ENCODE measurements at places on chromosomes 16 and 17.

GRCh38 chr17:32658470-32659418 is 172.0 kb downstream of the CDK5R1 start:
- no peak for DNase-seq

GRCh38 chr17:19943026-19943425 is 34.6 kb downstream of the AKAP10 start:
- DNase-seq, result no peak

DNA sequence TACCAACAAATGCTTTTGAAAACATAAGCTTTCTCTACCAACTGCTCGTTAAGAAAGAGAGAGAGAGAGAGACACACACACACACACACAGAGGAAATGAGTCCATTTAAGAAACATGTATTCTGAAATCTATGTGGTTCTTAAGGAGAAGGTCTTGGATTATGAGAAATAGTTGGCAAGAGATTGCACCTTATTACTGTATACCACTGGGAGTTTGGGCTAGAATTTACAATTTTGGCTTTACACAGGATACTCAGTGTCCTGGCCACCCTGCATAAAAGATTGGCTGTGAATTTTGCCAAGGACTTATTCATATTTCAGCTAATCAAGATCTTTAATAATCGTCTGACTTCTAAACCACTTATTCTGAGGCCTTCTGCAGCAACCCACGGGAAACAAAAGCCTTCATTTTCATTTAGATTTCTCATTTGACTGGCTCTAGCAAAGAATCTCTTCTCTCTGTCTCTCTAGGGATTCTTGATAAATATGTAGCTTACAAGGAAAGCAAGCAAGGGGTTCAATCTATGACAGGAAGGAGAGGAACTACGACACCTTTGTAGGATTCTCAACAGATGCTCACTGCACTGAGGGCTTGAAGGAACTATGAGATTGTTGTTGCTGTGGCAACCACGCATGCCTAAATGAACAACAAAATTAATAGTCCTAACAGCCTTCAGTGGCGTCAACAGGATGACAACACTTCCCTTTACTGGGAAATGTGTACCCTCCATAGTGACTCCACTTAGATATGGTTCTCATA is 75.3 kb upstream of the GNAO1 start:
- DNase-seq, result no peak

GRCh38 chr16:48531011-48531962 is 78.7 kb downstream of the N4BP1 start:
- DNase-seq, result no peak

DNA sequence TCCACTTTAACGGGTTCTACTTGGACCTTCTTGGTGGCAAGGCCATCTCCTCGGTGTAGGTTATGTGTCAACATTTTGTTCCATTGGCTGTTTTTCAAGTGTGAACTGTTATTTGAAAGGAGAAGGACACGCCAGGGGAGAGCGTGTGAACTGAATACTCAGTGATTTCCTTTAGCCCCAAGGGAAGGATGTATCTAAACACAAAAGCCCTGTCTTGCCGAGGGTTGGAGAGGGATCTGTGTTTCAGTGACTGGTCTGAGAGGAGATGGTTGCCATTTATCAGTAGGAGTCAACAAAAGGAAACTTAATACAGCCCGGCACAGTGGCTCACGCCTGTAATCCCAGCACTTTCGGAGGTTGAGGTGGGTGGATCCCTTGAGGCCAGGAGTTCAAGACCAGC is 50.0 kb downstream of the USP10 start:
- no peak for DNase-seq

- no peak for DNase-seq
Observed at GRCh38 chr16:2026461-2027023, at the start of gene NHERF2. NHERF2 (plus strand) TSS chr16:2026902; CDS start chr16:2027006, 104 bp downstream.

DNA sequence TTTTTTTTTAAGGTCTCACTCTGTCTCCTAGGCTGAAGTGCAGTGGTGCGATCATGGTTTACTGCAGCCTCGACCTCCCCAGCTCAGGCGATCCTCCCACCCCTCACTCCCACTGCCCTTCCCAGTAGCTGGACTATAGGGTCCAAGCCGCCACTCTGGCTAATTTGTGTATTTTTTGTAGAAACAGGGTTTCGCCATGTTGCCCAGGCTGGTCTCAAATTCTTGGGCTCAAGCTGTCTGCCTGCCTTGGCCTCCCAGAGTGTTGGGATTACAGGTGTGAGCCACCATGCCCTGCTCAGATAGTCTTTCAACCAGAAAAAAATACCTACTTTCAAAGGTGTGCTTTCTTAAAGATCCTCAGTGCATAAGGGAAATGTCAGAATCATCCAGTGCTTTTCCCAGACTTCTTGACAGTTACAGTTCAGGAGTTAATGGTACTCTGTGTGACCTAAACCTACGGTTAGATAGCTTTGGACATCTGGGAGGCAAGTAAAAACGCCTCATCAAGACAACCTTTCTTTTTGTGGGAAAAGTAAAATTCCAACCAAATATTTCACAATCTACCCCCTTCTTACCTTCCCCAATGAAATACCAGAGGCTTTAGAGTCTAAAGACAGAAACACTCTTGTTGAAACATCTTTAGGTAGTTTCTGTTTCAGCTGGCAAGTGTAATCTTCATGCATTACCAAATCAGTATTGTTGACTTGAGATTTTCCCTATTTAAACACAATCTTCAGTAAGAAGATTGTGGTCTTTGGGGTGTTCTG is 6.8 kb downstream of the RSPRY1 start:
- DNase-seq, result no peak

DNA sequence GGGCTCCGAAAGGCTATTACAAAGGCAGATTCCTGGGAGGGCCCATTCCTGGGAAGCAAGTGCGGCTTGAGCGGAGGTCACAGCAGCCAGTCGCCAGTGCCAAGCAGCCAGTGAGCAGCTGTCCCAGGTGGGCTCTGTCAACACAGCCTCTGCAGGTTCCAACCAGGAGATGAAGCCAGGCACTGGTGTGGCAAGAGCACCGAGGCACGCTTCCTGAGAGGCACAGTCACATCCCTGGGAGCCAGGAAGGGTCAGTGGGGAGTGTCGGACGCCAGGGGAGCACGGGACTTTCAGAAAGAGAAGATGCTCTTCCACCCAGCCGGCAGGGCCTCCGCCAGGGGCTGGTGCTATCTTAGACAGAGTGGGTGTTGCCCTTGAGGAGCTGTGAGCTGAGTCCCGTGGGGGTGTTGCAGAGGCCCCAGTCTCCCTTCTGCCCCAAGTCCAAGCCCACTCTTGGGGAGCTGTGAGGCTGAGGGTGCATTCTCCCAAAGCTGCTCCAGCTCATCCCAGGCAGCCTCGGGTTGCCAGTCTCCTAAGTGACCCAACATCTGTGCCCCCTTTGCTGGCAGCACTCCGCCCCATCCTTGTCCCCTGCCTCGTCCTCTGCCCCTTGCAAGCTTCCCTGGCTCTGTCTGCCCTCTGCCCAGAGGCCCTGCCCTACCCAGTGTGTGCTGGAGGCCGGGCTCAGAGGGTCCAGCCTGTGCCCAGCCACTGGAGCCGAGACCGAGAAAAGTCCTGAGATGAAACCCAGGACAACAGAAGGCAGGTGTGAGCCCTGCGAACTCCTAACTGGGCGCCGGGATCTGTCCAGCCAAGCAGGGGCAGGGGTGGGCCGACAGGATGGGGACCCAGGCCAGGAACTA is 6.6 kb downstream of the UBALD1 start:
- no peak for DNase-seq
